ENCODE measurements at places on chromosomes 12 and 14.

GRCh38 chr12:101493556-101493955, 18.4 kb downstream of the SPIC start:
- no peak for DNase-seq

DNA sequence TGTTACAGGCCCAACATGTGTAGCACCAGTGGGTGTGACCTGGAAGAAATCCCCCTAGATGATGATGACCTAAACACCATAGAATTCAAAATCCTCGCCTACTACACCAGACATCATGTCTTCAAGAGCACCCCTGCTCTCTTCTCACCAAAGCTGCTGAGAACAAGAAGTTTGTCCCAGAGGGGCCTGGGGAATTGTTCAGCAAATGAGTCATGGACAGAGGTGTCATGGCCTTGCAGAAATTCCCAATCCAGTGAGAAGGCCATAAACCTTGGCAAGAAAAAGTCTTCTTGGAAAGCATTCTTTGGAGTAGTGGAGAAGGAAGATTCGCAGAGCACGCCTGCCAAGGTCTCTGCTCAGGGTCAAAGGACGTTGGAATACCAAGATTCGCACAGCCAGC, 8.6 kb downstream of the BCL2L14 start:
- DNase-seq: no peak

DNA sequence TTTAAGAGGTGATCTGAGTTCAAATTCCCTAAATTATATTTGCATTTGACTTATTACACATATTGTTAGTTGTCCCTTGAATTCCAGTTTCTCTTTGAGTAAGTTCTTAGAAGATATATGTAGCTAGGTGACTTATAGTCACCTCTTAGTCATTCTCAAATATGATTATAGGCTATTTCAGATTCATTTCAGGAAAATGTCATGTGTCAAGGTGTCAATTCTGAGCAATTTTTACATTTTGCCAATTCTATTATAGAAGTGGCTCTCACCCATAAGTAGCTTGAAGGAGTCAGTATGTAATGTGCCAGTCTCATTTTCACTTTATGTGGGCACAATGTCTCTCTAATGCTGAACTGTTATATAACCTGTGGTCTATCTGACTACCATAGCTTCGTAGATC, 623.4 kb downstream of the DIO2 start:
- DNase-seq: no peak

- no peak for DNase-seq
These were observed 31.8 kb downstream of the PAH start for GRCh38 chr12:102885043-102885932.

- peak; percentile 68 for DNase-seq
These were observed 56.4 kb upstream of the PIWIL1 start for GRCh38 chr12:130281153-130281799.
